ENCODE measurements at places on chromosomes 3 and 15.
A peak's percentile ranks its signal among the peaks of the same experiment; 100 is the strongest.

- H3K36me3 ChIP-seq, result peaks cover 2% of the 10 kb centered on the region
- H3K4me1 ChIP-seq, result peaks cover 43% of the 10 kb centered on the region
- H3K27me3 ChIP-seq, result no peaks in the 10 kb centered on the region
- no peak for DNase-seq
- no peak overlapping the region for H3K4me3 ChIP-seq
Measured at GRCh38 chr3:12946649-12947316, 105.4 kb upstream of the RPL32 start.

GRCh38 chr3:74402821-74403220 lies 211.6 kb downstream of the CNTN3 start:
- no peaks in the 10 kb centered on the region for H3K27me3 ChIP-seq
- H3K4me1 ChIP-seq, result no peaks in the 10 kb centered on the region
- no peak for DNase-seq
- H3K4me3 ChIP-seq, result no peak overlapping the region
- H3K36me3 ChIP-seq, result no peaks in the 10 kb centered on the region
- no peak overlapping the region for H3K27ac ChIP-seq

GRCh38 chr15:25783607-25784540 lies 79.3 kb downstream of the ATP10A start:
- no peak overlapping the region for H3K4me3 ChIP-seq
- DNase-seq, result no peak
- H3K27me3 ChIP-seq, result no peaks in the 10 kb centered on the region
- no peak overlapping the region for H3K27ac ChIP-seq

- H3K4me3 ChIP-seq, result no peak overlapping the region
- H3K36me3 ChIP-seq, result no peaks in the 10 kb centered on the region
- H3K4me1 ChIP-seq, result no peaks in the 10 kb centered on the region
- peaks cover 17% of the 10 kb centered on the region for H3K27me3 ChIP-seq
Measured at GRCh38 chr3:14261229-14261628, 82.6 kb downstream of the LSM3 start.

GRCh38 chr3:4587838-4588105 lies 94.6 kb downstream of the ITPR1 start:
- no peak overlapping the region for H3K4me3 ChIP-seq
- H3K4me1 ChIP-seq, result peaks cover 61% of the 10 kb centered on the region
- no peaks in the 10 kb centered on the region for H3K27me3 ChIP-seq
- DNase-seq, result no peak

DNA sequence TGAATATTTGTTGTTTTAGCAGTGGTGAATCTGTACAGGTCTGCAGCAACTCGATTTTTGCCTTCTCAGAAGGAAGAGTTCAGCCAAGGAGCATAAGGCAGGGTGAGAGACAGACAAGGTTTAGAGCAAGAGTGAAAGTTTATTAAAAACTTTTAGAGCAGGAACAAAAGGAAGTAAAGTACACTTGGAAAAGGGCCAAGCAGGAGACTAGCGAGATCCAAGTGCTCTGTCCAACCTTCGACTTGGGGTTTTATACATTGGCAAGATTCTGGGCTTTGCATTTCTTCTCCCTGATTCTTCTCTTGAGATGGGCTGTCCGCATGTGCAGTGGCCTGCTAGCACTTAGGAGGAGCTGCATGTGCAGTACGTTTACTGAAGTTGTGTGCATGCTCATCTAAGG lies 46.7 kb upstream of the AADACL2 start:
- no peaks in the 10 kb centered on the region for H3K36me3 ChIP-seq
- H3K4me1 ChIP-seq, result no peaks in the 10 kb centered on the region
- no peak overlapping the region for H3K4me3 ChIP-seq
- no peak overlapping the region for H3K27ac ChIP-seq
- DNase-seq, result no peak
- no peaks in the 10 kb centered on the region for H3K27me3 ChIP-seq

- peaks cover 3% of the 10 kb centered on the region for H3K36me3 ChIP-seq
- no peak overlapping the region for H3K27ac ChIP-seq
- H3K27me3 ChIP-seq, result peaks cover 2% of the 10 kb centered on the region
- no peak for DNase-seq
- H3K4me1 ChIP-seq, result no peaks in the 10 kb centered on the region
- H3K4me3 ChIP-seq, result no peak overlapping the region
Measured at GRCh38 chr15:61367953-61368352, 138.9 kb upstream of the RORA start.

GRCh38 chr3:70519026-70519425 lies 206.6 kb upstream of the MDFIC2 start:
- no peaks in the 10 kb centered on the region for H3K4me1 ChIP-seq
- H3K36me3 ChIP-seq, result no peaks in the 10 kb centered on the region
- peaks cover 5% of the 10 kb centered on the region for H3K27me3 ChIP-seq

- DNase-seq, result no peak
- H3K27ac ChIP-seq, result no peak overlapping the region
- H3K4me3 ChIP-seq, result no peak overlapping the region
Measured at GRCh38 chr15:89396723-89397652, 62.4 kb upstream of the POLG start.

GRCh38 chr3:53218131-53218530 lies 37.7 kb downstream of the TKT start:
- no peaks in the 10 kb centered on the region for H3K4me1 ChIP-seq
- DNase-seq, result no peak
- H3K27ac ChIP-seq, result no peak overlapping the region
- no peaks in the 10 kb centered on the region for H3K27me3 ChIP-seq
- H3K4me3 ChIP-seq, result no peak overlapping the region

DNA sequence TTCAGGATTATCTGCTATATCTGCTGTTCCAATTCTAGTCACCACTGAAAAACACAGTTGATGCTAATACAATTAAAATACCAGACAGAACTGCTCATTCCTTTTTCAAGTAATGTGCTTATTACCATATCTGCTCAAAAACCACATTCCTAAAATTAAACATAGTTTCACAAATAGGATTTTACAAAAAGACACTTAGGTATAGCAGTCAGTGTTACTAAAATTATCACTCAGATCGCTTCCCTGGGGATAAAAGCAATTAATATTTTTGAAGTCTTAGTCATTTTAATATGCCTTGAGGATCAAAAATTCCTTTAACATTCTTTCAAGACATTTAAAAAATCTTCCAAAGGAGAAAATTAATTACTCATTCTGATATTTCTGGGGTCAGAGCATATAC lies 71.5 kb downstream of the RAD18 start:
- H3K4me3 ChIP-seq, result no peak overlapping the region
- H3K27me3 ChIP-seq, result no peaks in the 10 kb centered on the region
- no peak for DNase-seq
- no peak overlapping the region for H3K27ac ChIP-seq
- peaks cover 31% of the 10 kb centered on the region for H3K36me3 ChIP-seq
- no peaks in the 10 kb centered on the region for H3K4me1 ChIP-seq

DNA sequence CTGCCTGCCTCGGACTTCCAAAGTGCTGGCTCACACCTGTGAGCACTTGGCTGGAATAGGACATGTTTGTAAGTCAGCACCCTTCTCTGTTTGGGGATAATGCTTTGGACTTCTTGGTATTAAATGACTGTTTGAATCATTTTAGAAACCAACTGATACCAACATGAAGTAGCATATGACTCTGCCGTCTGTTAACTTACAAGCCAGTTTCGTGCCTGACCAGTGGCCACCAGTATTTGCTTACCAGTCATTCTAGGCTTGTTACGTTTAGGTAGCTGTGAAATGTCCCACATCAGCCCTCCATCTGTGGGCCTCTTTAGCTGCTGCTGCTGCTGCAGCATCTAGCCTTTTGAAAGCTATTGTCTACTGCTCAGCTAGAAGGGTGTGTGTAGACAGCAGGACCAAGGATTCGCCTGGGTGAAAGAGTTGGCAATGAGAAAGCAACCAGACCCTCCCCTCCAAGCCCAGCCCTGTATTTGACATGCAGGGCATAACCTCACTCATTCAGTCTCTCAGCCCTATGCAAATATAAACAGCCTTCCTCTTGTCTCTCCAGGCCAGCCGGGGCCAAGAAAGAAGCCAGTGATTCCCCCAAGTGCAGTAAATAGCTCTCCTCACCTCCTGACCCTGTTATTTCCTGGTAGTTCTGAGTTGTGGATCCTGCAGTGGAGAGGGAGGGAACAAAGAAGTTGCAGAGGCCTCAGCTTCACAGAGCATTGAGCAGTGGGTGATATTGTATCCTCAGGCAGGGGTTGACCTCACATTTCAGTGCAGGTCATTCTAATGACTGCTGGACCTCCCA lies 51.0 kb downstream of the NKIRAS1 start:
- peak overlapping the region; percentile 85 for H3K27ac ChIP-seq
- H3K27me3 ChIP-seq, result no peaks in the 10 kb centered on the region
- H3K4me3 ChIP-seq, result no peak overlapping the region
- peaks cover 27% of the 10 kb centered on the region for H3K4me1 ChIP-seq

DNA sequence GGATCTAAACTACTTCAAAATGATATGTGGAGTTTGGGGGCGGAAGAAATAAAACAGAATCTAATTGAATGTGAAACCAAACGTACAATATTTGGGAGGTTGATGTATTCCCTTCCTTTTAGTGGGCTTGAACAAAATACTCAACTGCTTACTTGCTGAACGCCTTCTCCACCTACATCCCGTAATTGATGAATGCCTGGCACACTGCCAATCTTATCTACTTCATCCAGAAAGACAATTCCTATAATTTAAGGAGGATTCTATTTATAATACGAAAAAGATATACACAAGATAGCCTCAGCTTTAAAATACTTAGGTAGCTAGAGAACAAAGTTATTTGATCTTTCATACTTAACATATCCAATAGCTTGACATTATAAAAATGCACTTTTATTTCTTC lies 23.1 kb upstream of the PDCD7 start:
- DNase-seq, result no peak
- H3K27ac ChIP-seq, result no peak overlapping the region
- H3K4me1 ChIP-seq, result no peaks in the 10 kb centered on the region
- no peaks in the 10 kb centered on the region for H3K27me3 ChIP-seq
- H3K36me3 ChIP-seq, result peaks cover 26% of the 10 kb centered on the region

GRCh38 chr15:94793207-94793606 lies 561.8 kb downstream of the MCTP2 start:
- no peaks in the 10 kb centered on the region for H3K4me1 ChIP-seq
- H3K27me3 ChIP-seq, result no peaks in the 10 kb centered on the region
- H3K27ac ChIP-seq, result no peak overlapping the region
- H3K4me3 ChIP-seq, result no peak overlapping the region

DNA sequence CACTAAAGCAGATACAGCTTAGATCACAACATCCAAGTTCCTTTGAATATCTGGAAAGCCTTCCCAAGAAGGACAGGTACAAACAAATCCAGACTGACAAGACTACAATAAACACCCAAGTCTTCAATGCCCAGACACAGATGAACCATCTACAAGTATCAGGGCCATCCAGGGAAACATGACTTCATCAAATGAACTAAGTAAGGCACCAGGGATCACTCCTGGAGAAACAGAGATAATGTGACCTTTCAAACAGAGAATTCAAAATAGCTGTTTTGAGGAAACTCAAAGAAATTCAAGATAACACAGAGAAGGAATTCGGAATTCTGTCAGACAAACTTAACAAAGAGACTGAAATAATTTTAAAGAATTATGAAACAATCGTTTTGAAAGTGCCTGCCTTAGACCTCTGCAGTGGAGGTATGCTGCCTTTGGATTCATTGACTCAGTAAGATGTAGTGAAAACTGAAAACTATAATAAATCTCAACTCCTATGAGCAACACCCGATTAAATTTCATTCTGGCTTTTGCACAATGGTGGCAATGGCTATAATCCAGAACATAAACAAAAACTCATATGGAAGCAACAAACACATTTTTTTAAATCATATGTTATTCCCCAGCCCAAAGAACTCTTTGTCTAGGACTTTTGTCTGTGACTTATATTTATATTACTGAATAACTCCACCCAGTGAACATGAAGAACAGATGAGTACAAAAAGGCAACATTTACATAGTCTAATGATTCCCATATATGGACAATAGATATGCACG lies 12.6 kb upstream of the COL8A1 start:
- no peak for DNase-seq
- H3K36me3 ChIP-seq, result no peaks in the 10 kb centered on the region
- no peaks in the 10 kb centered on the region for H3K4me1 ChIP-seq
- no peaks in the 10 kb centered on the region for H3K27me3 ChIP-seq
- H3K27ac ChIP-seq, result no peak overlapping the region

DNA sequence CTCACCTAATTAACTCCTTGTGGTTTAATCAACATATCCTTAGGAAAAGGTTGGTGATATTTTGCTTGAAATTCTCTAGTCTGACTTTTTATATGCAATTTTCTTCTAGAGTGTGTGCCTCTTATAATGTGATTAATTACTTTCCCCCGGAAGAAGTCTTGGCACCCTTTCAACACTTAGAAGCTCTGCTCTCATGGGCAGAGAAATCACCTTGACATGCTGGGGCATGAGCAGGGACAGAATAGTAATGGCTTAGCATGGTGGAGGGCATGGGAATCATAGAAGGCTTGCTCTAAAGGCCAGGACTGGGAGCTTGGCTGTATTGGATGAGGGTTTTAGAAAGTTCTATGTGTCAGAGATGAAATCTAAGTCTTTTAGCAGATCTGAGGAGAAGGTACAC lies 293.5 kb downstream of the AGBL1 start:
- H3K36me3 ChIP-seq, result no peaks in the 10 kb centered on the region
- no peak for DNase-seq
- no peaks in the 10 kb centered on the region for H3K4me1 ChIP-seq
- no peaks in the 10 kb centered on the region for H3K27me3 ChIP-seq

Data from memory B cell (primary cell).